Epithelial cell of esophagus (primary cell): ENCODE measurements at places on chromosomes 5 and 9.

DNA sequence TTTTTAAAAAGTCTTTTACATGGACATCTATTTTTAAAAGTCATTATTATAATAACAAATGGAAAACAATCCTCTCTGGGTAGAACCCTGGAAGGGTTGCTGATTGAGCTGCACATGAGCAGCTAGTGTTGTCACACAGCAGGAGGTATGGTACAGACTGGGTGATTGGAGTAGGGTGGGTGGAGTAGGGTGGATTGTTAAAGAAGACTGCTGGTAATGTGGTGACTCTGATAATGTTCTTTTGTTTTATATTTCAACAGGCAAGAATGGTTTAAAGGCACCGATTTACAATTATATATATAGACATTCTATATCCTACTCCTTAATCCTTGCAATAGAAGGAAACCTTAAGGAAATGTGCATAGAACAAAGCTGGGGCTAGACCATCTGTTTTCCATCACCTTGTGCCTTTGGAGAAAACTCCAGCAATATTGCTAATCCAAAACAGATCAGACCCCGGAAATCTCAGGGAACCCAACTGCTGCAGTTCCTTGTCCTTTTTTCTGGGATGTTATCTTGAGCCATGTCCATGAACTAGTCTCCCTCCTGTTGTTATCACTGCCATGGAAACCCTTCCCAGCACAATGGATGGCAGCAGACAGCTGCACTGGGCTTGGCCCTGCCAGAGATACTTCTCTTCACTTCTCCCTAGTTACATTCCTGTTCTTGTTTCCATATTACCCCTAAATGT is 129.7 kb downstream of the YIPF5 start:
- no peak for DNase-seq

DNA sequence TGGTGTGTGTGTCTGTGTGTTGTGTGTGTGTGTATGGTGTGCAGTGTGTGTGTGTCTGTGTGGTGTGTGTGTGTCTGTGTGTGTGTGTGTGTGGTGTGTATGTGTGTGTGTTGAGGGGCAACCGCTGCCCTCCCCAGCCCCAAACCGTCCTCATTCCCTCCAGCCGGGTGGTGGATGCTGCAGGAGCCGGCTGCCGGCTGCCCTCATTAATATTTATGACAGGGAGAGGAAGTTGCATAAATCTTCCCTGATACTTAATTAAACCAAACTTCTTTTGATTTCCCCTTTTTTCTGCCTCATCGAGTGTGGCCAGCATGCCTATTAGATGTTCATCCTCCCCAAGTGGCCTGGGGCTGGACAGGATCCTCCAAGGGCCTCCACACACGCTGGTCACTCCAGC is 121.4 kb upstream of the MVB12B start:
- DNase-seq = no peak

GRCh38 chr9:15640121-15640520 is 87.3 kb downstream of the CCDC171 start:
- DNase-seq = no peak

DNA sequence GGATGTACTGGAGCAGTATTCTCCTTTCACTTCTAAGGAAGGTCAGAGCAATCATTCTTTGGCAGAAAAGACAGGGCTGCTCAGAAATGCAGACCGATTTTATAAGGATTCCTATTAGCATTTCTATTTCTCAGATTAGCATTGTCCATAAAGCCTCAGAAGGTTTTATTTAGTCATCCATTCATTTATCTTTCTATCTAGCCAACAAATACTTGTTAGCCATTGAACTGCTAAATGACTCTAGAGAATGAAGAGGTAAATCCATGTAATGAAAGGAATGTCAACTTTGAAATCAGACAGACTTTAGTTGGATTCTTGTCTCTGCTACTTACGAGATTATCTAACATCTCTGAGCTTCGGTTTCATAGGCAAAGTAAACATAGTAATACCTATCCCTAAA is 165.2 kb downstream of the SLC25A46 start:
- DNase-seq = no peak

- DNase-seq = no peak
Observed at GRCh38 chr9:136792321-136793085, 1.4 kb downstream of the TMEM141 start.

DNA sequence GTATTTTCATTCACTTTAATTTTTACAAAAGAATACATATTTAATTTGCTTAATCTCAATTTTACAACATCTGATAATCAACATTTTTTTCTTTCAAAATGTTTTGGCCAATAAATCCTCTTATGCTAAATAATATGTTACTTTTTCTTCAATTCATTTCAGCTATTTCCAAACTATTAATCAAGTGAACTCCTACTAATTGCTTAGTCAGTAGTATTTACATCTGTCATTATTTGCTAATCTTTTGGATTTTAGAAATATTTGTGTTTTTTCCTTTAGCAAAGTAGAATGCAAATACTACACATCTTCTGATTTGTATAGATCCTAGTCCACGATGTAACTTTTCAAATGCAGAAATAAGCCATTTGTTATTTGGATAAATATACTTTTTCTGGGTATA is 1.6 kb upstream of the TNPO1 start:
- DNase-seq = no peak

DNA sequence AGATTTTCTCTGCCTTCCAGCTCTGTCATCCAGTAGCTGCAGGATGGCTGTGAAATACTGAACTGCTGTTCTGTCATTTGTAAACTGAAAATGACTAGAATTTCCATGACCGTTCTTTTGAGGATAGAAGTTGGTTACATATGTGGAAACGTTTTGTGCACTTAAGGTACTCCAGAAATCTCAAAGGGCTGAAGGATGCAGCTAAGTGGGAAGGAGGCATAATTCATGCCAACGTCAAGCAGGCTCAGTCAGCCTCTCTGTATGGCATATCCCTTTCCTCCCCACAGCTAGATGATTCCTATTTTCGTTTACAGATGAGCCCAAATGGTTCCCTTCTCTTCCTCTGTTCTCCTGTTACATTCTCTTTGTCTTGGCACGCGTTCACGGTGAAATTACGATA is 257.6 kb downstream of the FBXL7 start:
- no peak for DNase-seq

DNA sequence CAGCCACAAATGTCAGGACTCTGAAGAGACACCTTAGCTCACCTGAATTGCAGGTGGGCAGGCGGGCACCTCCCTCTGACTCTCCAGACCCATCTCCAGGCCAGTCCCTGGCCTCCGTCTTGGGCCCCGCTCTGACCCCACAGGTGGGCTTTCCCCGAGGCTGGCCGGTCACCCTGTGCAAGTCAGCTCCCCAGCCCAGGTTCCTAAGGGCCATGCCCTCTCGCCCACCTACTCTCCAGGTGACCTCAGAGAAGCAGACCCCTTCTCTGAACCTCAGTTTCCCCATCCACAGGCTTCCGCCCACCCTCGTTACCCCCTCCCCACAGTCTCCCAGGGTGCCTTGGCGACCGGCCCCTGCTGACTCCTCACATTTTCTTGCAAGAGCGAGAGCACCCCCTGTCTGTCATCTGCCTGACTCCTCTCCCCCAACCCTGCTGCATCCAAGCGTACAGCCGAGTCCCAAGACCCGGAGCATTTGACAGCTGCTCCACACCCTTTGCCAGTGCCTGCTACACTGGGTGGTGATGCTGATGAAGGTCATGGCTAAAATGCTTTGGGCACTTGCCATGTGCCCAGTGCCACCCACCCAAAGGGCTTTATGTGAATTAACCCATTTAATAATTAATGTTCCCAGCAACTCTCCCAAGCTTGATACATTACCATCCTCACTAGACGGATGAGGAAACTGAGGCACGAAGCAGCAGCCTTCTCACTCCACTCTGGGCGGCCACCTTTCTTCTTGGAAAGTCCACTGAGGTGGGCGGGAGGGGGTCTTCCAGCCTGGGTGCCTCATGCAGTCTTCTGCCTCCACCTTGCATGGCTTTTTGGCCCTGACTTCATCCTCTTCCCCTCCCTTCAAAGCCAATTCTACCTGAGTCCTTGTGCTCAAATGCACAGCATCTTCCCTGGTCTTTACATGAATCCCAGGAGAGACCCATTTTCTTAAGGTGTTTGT is 51.1 kb upstream of the ORM1 start:
- DNase-seq = peak; percentile 67

DNA sequence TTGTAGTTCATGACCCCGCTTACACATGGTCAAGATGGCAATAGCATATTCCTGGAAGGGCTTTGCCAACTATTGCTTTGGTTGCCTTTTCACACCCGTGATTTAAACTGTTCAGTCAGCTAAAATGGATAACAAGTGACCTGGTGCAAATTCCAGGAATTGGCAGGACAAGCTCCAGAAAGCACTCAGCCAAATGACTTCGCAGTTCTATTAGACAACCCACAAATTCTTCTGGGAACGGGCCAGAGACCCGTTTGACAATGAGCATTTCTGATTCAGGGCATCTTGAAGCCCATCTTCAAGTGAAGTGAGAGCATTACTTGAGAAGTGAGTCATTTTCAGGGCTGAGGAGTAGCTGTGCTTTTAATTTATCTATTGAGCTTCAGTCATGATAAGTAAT is 165.0 kb downstream of the DROSHA start:
- DNase-seq = no peak

DNA sequence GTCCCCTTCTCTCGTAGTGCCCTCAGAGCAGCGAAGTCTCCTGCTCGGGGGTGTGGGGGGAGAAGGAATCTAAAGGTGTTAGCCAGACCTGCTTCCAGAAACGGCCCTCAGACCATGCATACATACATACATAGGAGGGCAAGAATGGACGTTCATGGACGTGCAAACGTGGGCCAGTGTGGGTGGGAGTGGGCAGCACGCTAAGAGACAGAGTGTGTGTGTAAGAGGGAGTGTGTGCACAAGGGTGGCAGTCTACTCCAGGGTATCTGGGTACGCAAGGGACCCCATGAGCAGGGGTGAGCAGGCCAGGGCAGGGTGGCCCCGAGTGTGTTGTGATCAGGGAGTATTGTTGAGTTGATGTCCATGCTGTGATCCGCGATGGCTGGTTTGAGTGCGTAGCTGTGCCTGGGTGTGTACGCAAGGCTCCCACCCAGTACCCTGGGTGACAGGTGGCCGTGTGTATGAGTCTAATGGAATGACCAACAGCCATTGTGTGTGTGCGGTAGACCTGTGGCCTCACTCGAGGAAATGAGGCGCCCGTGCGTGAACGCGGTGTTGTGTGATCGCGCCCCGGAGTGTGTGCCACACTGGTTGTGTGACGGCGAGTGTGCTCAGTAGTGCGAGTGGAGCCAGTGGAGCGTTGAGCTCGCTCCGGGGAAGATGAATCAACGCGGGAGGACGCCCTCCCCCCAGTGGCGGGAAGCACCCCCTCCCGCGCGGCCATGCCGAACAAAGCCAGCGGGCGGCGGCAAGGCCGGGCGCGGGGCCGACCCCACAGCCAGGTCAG is 826 bp downstream of the GPRIN1 start:
- no peak for DNase-seq

GRCh38 chr5:128083811-128084227 is 253 bp downstream of the SLC12A2 start:
- DNase-seq = no peak

GRCh38 chr9:14967450-14968321 is 57.5 kb upstream of the FREM1 start:
- DNase-seq = no peak

- DNase-seq = no peak
Observed at GRCh38 chr5:136020001-136020382, 8.8 kb upstream of the TGFBI start.

GRCh38 chr5:72140711-72141110 is 33.4 kb downstream of the MAP1B start:
- DNase-seq = no peak

- DNase-seq = no peak
Observed at GRCh38 chr9:113882636-113883164, 6.6 kb downstream of the ZNF618 start.

DNA sequence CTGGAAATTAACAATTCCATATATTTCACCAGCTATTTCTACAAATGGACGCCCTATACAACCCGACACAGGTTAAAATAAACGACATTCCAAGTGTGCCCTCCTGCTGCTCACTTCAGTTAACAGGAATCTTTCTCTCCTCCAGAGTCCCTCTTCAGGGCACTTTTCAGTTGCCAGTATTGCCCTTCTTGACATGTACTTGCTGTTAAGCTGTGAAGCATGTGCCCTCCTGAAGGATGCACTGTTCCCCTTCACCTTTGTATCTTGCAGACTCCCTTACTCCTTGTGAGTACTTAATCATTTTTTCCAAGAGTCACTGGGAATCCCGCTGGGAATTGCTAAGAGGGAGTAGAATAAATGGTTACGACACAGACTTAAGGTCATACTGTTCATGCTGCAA is 364.1 kb downstream of the CTNND2 start:
- no peak for DNase-seq

DNA sequence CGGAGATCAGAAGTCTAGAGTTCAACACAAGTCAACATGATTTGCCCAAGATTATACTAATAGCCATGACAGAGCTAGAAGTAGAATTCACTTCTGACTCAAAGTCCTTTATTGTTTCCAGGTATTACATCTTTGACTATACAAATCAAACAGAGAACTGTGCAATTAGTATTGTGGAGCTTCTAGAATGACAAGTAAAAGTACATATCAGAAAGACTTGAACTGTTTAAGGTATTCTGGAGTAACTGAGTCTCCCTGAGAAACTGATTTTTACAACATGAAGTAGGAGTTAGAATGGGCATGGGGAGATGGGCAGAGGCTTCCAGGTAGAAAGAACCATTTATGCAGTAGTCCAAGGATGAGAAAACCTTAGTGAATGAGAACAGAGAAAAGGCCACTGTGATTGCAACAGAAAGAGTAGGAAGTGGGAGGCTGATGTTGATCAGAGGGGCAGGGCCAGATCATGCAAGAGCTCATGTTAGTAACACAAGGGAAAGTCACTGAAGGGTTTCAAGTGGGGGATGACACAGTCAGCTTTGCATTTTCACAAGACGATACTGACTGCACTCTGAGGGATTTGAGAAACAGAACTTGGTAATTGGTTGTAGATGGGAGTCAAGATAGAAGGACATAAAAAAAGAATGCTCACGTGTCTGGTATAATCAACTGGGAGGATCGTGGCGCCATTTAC is 280.7 kb downstream of the RFX3 start:
- peak; percentile 8 for DNase-seq

DNA sequence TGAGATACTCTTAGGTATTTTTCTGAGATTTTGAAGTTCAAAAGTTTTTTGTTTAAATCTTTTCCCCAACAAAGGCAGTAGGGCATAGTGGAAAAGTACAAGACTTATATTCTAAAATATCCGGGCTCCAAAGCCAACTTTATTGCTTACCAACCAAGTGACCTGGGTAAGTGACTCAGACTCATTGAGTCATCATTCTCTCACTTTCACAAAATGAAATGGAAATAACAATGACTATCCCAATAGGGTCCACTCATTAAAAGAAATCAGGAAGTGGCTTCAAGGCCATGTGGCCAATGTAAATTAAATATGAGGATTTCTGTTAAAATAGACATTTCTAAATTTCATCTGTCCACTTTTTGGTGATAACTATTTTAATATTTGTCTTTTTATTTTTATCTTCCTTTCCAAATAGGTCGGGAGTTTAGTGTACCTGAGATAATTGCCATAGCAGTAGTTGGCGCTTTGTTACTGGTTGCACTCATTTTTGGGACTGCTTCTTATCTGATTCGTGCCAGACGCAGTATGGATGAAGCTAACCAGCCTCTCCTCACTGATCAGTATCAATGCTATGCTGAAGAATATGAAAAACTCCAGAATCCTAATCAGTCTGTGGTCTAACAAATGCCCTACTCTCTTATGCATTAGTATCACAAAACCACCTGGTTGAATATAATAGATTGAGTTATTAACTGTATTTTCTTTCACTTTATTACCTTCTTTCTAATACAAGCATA is 15.5 kb downstream of the TYRP1 start:
- peak; percentile 76 for DNase-seq
